Sciatic nerve (tissue), 2 donors: ENCODE measurements at places on chromosomes 2 and 18. TPM values are rescaled to one million over a fixed set of nuclear protein-coding genes. Genes with fewer than 3 reads are reported as not detected.

The OR6B2 gene
- total RNA-seq: 5.1 TPM

The LHCGR gene
- total RNA-seq: 12.4 TPM

The SERPINB2 gene
- 2.6 TPM for total RNA-seq

The EMILIN1 gene
- total RNA-seq: 46.8 TPM

The GKN1 gene
- not detected for total RNA-seq

The CYBRD1 gene
- 280 TPM for total RNA-seq

The SESTD1 gene
- total RNA-seq: 139 TPM

The DSG2 gene
- total RNA-seq: 10.8 TPM

The MRPS5 gene
- total RNA-seq: 49.1 TPM

The C2orf66 gene
- 0.36 TPM for total RNA-seq

The SLC9A4 gene
- total RNA-seq: not detected
